ENCODE measurements at places on chromosomes 5 and 9.

DNA sequence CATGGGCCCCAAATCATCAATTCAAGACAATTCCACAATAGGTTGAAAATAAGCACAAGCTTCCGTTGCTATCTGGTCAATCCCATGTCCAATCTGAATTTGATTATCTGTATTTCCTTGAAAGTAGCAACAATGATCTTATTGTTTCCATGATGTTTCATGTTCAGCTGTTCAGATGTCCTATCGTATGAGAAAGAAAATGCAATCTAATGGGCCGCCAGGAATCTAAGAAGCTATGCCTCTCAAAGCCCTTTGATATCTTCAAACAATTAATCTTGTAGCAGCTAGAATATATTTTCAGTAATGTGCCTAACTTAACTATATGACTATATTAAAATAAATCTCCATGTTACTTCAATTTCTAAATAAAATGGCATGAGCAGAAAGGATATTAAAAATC, 32.1 kb upstream of the ALDOB start:
- no peak for DNase-seq

GRCh38 chr9:137224830-137225694, at the start of gene CYSRT1:
CYSRT1 (plus strand) TSS chr9:137225174; CDS start chr9:137225622, 448 bp downstream.
- no peak for DNase-seq

GRCh38 chr9:70466976-70467561, 52.6 kb upstream of the KLF9 start:
- no peak for DNase-seq

DNA sequence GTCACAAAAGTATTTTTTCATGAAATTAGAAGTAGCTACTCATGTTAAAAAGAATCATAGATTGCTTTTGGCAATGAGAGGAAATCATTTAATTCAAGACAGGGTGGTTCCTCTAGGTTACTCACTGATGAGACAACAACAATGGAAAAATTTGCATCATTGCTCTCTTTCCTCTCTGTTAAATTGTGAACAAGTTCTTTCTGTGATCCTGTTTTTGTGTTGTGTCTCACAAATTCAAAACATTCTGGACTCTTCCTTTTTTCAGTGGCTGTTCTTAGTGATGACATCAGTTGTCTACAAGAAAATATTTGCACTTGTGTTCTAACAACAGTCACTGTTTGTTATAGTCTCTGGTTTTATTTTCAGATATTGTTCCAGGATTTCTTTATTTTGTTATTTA, 95.3 kb downstream of the XRCC4 start:
- DNase-seq: no peak

DNA sequence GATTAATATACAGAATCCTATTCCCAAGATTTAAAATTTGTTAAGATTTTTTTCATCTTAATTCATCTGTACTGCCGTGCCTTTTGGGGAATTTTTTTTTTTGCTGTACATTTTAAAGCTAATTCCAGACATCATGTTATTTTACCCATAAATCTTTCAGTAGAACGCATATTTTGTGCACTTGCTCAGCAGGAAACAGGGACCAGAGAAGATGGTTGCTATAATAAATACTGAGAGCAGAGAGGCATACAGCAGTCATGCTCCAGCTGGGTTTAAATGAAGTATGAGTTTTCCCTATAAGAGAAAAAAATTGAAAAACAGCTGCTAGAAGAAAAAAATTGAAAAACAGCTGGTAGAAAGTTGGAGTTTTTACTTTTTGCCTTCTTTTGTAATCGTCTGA, 196.9 kb upstream of the PUM3 start:
- DNase-seq: no peak

GRCh38 chr5:136605638-136606037, 240.3 kb upstream of the TRPC7 start:
- no peak for DNase-seq

GRCh38 chr9:131992906-131993657, 86.6 kb downstream of the MED27 start:
- DNase-seq: no peak

DNA sequence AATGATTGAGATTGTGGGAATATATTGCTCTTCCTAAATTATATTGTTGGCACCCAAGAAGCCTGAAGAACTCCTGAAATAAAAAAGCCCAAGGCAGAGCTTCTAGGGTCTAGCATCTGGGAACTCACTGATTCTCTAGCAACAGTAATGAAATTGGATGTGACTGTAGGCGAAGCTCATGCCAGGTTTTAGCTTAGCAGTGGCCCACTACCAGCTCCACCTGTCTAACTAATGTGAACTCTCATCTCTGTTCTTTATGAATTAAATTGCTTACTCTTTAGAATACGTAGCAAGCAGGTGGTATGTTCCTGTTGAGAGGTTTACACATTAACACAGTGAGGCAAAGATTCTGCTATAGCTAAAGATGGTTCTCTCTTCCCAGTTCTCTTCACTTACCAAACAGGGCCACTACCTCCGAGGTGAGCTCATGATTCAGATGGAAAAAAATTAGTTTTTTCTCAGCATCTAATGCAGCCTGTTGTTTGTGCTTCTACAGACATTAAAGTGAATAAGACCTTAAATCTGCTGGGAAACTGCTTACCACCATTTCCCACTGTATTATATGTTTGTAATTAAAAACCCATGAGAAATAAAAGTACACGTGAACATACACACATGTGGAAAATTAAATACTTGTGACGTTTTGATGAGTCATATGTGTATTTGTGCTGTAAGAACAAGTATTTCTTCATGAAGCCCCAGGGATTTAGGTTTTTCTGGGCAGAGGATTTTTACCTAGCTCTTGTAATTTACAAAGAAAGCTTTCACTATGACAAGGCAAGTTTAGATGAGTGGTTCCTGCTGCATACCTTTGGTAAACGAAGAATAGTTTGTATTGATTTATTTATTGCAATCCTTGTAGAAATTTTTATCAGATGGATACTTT, 360.1 kb downstream of the KDM4C start:
- no peak for DNase-seq

DNA sequence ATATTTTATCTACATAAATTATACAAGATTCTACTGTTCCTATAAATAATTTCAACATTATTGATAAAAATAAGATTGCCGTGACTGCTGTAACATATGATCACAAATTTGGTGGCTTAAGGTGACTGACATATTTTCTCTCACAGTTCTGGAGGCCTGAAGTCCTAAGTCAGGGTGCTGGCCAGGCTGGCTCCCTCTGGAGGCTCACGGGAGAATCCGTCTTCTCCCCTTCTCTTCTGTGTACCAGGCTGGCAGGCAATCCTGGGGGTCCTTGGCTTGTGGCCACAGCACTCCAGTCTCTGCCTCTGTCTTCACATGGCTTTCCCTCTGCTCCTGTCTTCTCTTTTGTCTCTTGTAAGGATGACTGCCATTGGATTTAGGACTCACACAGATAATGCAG, 31.7 kb upstream of the IRX2 start:
- DNase-seq: no peak

GRCh38 chr9:4756420-4756819, 15.4 kb upstream of the AK3 start:
- no peak for DNase-seq

GRCh38 chr9:100084128-100084453, 14.7 kb downstream of the ERP44 start:
- no peak for DNase-seq

DNA sequence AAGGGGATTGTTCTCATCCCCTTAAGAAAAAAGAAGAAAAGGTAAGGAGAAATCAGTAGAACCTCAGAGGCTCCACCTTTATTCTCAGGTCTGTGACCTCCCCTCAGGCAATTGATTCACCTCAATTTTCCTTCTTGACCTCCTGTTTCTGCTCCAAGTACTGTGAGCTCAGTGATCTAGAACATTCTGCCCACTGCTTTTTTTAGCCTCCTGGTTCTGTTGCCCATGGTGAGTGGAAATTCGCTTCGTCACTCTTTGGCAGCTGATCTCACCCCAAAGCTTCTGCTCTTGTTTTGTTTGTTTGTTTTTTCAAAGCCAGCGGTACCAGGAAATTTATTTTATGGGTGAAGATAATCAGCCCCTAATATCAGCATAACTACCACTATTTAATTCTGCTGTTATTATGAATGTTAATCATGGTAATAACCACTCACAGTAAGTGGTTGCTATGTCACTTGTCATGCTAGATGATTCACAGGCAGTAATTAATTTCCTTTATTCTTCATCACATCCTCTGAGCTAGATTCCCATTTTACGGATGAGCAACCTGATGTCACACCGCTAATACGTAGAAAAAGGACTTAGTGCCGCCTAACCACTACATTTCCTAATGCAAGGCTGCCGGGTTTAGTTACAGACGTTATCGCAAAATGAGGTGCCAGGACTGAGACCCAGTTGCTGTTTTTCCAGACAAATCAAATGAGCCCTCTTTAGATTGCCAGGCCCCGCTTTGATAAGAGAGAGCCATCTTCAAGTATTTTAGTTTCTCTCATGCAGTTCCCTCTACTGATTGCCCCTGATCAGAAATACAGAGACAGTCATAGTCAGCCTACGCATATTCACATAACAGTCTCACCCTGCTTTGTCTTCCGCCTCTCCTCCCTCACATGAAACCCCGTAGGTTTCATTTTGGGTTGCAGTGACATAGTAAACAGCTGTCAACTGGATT, 78.2 kb downstream of the CYFIP2 start:
- DNase-seq: no peak

GRCh38 chr5:57774439-57774838, 291.8 kb upstream of the ACTBL2 start:
- no peak for DNase-seq

DNA sequence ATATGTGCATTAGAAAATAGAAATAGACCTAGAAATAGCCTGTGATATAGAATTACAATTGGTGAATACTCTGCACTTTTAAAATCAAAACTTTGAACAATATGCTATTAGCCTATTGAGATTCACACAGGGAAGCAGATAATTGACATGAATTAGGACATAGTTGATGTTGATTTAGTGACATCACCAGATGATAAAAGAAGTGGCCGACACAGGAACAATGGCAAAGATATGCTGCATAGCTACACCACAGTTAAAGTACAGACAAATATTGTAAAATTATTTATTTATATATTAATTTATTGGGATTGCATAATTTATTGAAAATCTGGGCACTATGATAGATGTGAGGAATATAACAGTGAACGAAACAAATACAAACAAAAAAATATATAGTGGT, 261.5 kb upstream of the CCNH start:
- no peak for DNase-seq

- DNase-seq: no peak
These were observed 9.8 kb upstream of the OLFM1 start for GRCh38 chr9:135077497-135078200.

DNA sequence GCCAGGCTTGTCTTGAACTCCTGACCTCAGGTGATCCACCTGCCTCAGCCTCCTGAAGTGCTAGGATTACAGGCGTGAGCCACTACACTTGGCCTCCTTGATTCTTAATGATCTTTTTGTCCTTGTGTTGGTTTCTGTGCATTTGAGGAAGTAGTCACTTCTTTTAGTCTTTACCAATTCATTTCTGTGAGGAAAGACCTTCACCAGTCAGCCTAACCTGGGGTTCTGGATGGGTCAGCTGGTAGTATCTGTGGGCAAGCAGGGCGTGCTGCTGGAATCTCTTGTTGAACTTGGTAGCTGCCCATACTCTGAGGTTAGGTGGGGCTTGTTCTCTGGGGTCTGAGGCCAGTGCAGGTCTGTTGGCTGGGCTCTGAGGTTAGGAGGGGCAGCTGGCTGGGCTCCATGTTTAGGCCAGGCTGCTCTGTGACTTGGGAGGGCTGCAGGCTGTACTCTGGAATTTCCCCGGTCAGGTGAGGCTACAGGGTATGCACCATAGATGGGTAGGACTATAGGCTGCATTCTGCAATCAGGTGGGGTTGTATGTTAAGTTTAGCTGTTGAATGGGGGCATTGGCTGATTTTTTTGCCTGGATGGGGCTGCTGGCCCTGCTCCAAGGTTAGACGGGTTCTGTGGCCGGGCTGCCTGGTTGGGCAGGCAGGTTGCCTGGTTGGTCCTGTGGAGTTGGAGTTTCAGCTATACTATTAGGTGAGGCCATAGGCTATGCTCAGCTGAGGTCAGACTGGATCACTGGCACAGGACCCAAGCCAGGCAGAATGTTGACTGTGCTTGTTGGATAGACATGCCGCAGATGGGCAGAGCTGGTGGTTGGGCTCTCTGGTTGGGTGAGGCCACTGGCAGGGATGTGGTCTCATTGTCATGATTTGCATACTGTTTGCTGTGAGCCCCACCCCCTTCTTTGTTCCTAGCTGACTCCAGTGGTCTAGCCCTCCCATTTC, 19.2 kb downstream of the UBAP1 start:
- DNase-seq: no peak

DNA sequence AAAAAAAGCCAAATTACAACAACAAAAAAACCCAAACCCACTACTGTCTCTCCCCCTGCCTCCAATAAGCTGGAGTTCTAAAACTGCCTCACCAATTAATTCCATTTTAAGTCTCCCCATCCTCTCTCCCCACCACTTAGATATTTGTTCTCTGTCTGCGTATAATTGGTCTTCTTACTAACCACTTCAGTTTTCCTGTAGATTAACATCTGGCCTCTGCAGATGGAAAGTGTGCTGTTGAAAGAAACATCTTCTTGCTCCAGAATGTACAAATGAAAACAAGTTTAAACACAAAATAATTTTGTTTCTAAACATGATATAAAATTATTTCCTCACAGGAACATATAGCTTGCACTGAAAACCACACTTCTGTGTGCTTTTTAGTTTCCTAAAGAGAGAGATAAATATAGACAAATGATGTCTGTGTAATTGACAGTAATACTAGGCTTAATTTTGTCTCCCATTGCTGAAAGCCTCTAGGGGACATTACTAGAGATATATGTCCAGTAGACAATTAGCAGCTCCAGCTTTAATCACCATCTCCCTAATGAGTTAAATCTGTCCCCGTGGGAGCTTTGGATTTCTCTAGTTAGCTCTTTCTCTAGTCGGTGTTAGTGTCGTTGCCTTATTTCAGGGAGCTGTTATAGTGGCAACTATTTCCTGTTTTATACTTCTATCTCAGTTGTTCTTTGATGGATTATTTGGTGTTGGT, 164.0 kb downstream of the ARHGAP26 start:
- no peak for DNase-seq

DNA sequence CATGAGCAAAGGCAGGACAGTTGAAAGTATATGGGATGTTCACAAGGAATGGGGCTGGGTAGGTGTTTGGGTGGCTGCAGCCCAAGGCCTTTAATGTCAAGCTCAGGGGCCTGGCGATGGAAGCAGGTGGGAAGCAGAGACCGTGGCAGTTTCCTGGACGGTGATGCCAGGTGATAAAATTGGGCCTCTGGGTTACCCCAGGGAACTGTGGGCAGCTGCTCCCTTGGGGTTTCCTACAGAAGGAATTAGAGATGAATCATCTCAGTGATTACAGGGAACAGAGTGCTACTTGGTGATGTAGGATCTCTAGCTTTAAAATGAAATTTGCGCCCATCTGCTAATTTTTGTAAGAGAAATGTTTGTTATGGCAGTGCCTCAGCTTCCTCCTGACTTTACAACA, 39.2 kb downstream of the TSTD2 start:
- DNase-seq: no peak

- no peak for DNase-seq
These were observed 46.5 kb upstream of the NR5A1 start for GRCh38 chr9:124553738-124554137.

- DNase-seq: no peak
These were observed 161.1 kb upstream of the EFNA5 start for GRCh38 chr5:107831612-107832395.

GRCh38 chr9:118782790-118783463, 586.3 kb downstream of the BRINP1 start:
- DNase-seq: no peak

GRCh38 chr5:19728571-19728970, 259.4 kb downstream of the CDH18 start:
- DNase-seq: no peak

GRCh38 chr5:107368615-107369014, 302.1 kb downstream of the EFNA5 start:
- DNase-seq: no peak

- DNase-seq: no peak
These were observed 586 bp upstream of the MTAP start for GRCh38 chr9:21801683-21802417.

Measured in activated naive CD4-positive, alpha-beta T cell (primary cell).